CD4-positive, alpha-beta T cell treated with Interleukin-4 for 1 hour (primary cell): ENCODE measurements at places on chromosomes 7 and 10.

DNA sequence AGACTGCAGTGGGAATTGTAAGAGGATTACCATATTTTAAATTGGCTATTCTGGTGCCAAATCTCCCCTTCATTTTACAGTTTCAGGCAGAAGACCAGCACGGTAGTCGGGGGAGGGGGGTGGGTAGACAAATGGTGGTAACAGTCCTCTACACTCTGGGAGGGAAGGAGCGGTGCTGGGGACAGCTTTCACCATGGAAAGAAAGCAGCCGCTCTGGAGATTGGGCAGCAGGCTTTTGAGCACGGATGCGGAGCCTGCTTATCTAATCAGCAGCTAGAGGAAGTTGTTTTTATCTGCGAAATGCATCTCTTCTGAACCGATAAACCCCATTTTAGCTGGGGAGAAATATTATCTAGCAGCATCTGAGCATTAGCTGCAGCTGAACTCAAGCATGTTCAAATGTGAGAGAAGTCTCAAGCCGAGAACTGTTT is 28.7 kb downstream of the IKZF1 start:
- peak; percentile 52 for DNase-seq

DNA sequence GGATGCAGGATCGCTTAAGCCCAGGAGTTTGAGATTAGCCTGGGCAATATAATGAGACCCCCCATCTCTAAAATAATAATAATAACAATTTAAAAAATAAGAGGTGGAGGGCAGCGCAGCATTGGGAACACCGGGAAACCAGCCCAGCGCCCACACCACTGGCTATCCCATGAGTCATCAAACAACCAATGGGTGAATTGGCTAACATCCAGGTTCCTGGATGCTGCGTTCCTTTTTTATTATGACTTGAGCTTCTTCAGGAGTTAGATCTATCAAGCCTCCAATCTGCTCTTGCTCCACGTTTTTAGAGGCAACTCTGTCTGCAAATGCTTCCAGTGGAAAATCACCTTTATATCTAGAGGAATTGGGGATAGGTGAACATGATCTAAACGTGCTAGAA is 10.0 kb upstream of the LRRC4 start:
- no peak for DNase-seq

- DNase-seq: no peak
Measured at GRCh38 chr7:81926-82756, 110.2 kb upstream of the FAM20C start.

DNA sequence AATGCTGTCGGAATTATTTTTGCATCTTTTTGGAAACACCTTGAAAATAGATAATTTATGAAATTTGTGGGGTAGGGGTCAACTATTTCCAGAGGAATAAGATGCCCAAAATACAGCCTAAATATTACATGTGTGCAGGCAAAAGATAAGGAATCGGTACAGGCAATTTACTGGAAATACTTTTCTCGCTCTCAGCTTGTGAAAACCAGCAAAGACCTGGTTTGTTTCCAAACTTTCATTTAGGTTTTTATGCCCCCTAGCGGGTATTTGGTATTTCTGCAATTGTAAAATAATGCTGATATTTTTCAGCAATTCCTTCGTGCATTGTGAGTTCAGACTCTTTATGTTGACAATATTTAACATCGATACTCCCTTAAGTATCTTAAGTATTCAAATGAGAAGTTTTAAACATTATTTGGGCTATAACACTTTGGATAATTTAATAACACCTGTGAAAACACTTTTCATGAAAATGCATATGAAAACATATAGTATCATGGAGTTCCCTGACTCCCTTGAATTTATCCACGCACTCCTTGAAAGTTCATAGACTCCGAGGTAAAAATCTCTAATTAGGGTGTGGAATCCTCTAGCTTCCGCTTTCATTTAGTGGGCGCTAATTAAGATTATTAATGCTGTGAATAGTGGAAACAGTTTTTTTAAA is 132.4 kb downstream of the TSPAN12 start:
- no peak for DNase-seq

GRCh38 chr7:135905858-135906257 is 71.3 kb downstream of the MTPN start:
- DNase-seq: no peak

- no peak for DNase-seq
Measured at GRCh38 chr10:46247808-46248569, 38.8 kb upstream of the ANTXRL start.

DNA sequence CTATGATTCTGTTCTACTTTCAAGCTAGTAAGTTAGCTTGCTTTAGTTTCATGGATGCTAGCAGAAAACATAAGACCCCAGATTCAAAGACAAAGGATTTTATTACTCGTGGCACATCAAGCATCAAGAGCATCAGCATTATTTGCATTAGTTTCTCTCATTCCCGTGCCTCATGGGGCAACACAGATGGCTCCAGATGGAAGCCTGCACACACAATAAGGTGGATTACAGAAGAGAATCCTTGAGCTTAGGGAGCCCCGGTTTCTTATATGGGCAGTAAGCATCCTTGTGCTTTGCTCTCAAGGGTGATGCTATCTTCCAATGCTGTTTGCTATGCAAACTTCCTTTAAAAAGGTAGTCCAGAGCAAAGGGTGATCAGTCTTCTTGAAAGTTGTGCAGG is 10.7 kb upstream of the CAPZA2 start:
- DNase-seq: no peak

- no peak for DNase-seq
Measured at GRCh38 chr7:36862771-36863261, 138.5 kb upstream of the AOAH start.

DNA sequence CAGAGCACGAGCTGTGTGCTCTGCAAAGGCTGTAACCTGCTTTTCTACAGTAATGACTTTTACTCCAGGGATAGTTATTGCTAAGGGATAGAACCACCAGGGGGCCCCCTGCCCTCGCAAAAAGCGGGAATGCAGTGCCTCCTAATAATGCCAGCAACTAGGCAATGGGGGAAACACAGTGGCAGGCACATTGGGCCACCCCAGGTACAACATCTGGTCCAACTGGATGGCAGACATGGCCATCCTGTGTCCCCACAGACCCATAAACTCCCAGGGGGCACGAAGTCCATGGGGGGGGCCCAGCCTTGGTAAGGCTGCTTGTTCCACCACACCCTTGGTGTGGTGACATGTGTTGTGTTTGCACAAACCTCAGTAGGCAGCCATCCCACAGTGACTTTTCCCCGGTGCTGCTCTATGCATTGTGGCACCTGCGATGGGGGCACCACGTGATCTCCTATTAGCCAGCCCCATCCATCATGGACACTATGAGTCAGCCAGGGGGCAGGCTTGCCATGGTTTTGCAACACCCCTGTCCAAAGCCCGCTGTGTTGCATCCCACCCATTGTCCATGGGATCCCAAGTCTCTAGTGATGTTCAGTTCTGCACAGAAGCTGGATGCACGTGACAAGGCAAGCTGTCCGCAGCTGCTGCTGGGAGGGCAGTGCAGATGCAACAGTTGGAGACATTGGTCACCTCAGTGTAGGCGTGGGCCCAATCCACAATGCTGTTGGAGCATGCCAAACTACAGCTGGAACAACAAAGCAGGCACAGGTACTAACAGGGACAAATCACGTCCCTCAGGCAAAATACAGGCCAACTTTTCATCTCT is 84.0 kb downstream of the ANLN start:
- DNase-seq: no peak

- DNase-seq: no peak
Measured at GRCh38 chr7:143271240-143271639, 8.0 kb downstream of the GSTK1 start.
